ENCODE measurements at places on chromosomes 12 and 14. TPM values are rescaled to one million over a fixed set of nuclear protein-coding genes. Genes with fewer than 3 reads are reported as not detected.
A peak's percentile ranks its signal among the peaks of the same experiment; 100 is the strongest.

- peak; percentile 84 for DNase-seq
These were observed at the start of gene MNAT1 for GRCh38 chr14:60734465-60735242. Gene MNAT1 (plus strand): TSS chr14:60734761. CDS start chr14:60734863, 102 bp downstream.

Gene CLEC2A
- total RNA-seq: not detected

DNA sequence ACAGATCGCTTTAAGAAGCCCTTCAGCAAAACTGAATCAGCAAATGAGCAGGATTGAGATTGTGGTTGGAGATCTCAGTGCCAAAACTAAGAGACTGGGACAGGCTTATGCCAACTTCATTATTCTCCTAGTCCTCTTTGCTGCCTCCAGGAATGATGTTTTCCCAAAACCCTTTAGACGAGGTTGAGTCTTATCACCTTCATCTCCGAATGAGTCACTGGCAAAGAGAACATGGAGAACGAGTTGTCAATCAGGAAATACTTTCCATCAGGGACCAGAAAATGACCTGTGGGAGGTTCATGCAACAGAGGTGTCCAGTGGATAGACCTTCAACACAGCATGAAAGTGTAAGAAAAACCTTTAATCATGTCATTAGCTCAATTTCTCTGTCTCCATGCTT lies 461.5 kb downstream of the RMST start:
- DNase-seq: no peak

GRCh38 chr14:89836830-89837469 lies 117.6 kb downstream of the EFCAB11 start:
- DNase-seq: no peak

GRCh38 chr12:63013302-63013701 lies 78.4 kb upstream of the PPM1H start:
- no peak for DNase-seq

DNA sequence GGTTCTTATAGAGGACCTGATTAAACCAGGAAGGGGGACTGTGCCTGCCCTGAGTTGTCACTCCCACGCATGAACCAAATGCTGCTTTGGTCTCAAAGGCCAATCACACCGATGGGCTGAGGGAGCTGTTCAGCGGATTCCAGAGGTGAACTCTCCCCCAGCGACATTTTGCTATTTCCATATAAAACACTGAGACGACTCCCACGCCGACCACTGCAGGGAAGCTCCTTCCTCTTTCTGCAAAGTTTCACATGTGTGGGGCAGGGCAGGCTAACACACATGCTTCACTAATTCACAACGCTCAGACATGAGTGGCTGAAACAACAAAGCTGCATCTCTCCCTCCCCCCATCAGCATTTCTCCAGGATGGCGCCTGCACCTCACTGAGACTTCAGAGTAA lies 37.8 kb upstream of the TMEM132D start:
- DNase-seq: no peak

Gene CLEC1A
- total RNA-seq: 2.2 TPM

- DNase-seq: no peak
These were observed 26.8 kb downstream of the PLBD1 start for GRCh38 chr12:14540801-14541462.

- no peak for DNase-seq
These were observed at the start of gene DGLUCY for GRCh38 chr14:91113829-91114078. Gene DGLUCY (plus strand): TSS chr14:91114073. CDS start chr14:91160295, 46,222 bp downstream.

DNA sequence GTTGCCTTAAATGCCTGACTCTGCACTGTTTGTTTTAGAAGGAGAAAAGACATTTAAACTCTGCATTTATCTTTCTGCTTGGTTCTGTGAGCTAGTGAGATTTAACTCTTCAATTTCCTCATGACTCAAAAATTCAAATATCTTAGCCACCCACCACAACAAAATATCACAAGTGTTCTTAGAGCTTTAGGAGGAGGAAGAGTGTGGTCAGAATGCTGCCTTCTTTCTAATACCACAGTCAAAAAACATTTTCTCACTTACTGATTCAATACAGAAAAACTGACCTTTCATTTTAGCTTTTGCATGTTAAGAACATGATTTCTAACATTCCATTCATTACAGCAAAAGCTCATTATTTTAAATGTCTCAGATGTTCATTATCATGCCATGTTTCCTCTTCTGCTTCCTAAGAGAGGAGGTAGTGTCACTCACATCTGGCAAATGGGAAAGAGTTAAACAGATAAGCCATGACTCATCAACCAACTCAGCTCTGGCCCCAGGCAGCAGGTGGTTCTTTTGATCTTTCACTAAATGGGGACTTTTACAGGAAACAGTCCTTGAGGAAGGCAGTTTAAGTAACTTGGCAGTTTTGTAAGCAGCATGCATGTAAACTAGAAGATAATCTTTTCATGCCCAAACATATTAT lies 56.4 kb upstream of the RNU6-8 start:
- no peak for DNase-seq

- no peak for DNase-seq
These were observed 89.8 kb downstream of the BTG1 start for GRCh38 chr12:92055877-92056276.

DNA sequence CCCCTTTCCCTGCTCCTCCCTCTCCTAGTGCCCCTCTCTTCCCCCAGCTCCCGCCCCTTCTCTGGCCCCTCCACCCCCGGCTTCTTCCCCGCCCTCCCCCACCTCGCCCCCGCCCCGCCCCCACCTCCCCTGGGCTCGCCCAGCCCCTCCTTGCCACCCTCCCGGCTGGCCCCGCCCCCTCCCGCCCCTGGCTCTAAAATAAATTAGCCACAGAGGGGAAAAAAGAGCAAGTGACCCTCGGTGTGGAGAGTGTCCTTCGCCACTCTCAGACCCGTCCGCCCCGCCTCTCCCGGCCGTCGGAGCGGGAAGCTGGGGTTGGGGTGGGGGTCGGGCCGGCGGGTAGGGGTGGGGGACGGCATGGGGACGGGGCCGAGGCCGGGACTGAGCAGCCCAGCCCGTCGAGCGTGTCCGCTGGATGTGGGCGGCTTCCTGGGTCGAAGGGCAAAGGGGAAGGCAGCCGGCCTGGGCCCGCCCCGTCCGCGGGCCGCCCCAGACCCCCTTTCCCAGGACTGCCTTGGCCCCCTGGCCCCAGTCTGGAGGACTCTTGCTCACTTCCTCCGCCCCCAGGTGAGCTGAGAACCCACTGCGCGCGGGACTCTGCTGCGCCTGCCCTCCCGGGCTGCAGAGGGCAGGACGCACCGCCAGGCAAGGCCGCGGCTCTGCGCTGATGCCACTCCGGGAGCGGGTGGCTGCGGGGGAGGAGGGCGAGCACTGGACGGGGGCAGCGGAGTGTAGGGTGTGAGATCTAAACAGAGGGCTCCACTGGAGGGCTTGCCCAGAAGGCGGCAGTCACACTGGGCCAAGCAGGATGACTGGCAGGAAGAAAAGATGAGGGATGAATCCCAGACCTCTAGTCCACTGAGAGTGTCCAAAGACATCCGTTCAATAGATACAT lies 570 bp upstream of the FIGNL2 start:
- DNase-seq: no peak

DNA sequence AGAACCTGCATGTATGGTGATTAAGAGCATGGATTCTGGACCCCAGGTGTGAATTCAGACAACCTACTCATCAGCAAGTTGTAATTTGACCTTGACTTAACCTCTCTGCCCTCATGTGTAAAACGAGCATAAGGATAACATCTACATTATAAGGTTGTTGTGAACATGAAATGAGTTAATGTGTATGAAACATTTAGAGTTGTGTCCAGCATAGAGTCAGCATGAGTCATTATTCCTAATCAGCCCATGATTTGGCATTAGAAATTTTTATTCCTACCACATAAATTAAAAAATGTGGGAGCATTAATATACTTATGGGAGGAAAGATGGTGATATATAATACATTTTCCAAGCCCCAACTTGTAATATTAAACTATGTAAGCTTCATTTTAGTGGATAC lies 95.9 kb upstream of the DDHD1 start:
- no peak for DNase-seq

- no peak for DNase-seq
These were observed 48.2 kb downstream of the SPPL3 start for GRCh38 chr12:120855823-120856588.

Gene FITM1
- total RNA-seq: 112 TPM

Gene TEX22
- total RNA-seq: 0.46 TPM

GRCh38 chr12:103494734-103495468 lies 867 bp downstream of the C12orf42 start:
- DNase-seq: no peak
